Stimulated activated naive CD8-positive, alpha-beta T cell treated with anti-CD3 and anti-CD28 coated beads, Interleukin-15, amount 100 ng/mL, for 72 hours (primary cell): ENCODE measurements at places on chromosomes 16 and 17.

DNA sequence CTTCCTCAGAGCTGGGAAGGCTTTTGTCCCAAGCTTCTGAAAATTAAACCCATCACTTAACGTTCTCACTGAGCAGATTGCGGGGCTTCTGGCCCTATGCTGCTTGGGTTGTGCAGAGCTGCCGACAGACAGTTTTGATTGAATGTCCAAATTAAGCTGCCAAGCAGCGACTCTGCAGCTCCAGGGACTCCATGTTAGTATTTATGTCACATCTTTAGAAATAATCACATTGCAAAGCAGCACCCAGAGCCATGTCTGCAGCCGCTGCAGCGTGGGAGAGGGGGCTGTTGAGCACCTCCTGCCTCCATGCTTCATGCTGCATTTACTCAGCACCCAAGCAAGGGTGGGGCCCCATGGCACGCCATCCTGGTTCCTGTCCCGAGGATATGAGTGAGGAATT, 178.2 kb upstream of the CACNG3 start:
- DNase-seq, result no peak

DNA sequence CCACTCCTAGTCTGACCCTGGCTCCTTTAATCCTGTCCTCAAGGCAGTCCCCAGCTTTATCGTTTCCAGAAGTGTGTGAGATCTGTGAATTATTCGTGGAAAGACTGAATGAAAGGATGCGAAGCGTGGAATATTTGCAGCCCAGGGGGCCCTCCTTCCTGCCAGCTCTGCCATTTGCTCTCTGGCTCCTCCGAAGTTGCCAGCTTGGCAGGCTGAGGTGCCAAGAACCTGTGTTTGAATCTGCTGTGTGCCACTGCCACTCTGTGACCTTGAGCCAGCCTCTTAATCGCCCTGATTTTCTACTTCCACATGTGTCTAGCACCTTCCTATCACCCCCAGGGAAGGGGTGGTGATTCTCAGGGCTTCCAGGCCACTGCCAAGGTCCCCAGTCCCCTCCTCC, 10.8 kb downstream of the TBKBP1 start:
- DNase-seq, result no peak

- peak; percentile 84 for DNase-seq
These were observed 49.2 kb upstream of the CBFA2T3 start for GRCh38 chr16:89026121-89026612.

DNA sequence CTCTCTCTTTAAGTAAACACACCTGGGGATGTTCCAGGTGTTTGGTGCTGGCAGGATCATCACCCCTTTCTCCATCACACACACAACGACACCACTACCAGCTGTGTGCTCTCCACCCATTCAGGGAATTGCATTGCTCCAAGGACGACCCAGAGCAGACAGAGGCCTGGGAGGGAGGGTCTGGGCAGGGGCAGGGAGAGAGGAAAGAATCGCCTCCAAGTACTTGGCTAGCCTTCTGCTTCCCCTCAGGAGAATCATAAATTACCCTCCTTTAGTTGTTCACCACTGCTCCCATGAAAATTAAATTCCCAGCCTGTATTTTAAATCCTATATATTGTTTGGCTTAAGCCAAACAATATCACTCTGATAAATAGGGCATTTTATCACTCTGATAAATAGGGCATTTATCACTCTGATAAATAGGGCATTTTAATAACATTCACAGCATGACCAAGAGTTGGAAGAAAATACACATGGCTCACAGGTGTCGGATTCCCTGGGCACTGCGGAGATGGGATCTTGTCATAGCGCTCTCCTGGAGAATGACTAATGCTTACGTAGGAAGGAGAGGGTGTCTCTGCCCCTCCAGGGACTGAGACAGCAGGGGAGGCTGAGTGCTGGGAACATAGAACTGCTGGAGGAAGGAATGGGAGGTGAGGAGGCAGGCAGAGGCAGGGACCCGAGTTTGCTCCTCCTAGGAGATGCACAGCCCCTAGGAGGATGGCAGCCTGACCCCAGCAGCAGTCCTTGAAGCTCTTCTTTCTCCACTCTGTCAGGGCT, 673.6 kb downstream of the HS3ST4 start:
- DNase-seq, result no peak

- DNase-seq, result no peak
These were observed 2.0 kb downstream of the DLX3 start for GRCh38 chr17:49992933-49993422.

- DNase-seq, result no peak
These were observed 38.9 kb downstream of the KANSL1 start for GRCh38 chr17:46154151-46154816.

- no peak for DNase-seq
These were observed 13.3 kb upstream of the NUDT16L1 start for GRCh38 chr16:4679850-4680636.

DNA sequence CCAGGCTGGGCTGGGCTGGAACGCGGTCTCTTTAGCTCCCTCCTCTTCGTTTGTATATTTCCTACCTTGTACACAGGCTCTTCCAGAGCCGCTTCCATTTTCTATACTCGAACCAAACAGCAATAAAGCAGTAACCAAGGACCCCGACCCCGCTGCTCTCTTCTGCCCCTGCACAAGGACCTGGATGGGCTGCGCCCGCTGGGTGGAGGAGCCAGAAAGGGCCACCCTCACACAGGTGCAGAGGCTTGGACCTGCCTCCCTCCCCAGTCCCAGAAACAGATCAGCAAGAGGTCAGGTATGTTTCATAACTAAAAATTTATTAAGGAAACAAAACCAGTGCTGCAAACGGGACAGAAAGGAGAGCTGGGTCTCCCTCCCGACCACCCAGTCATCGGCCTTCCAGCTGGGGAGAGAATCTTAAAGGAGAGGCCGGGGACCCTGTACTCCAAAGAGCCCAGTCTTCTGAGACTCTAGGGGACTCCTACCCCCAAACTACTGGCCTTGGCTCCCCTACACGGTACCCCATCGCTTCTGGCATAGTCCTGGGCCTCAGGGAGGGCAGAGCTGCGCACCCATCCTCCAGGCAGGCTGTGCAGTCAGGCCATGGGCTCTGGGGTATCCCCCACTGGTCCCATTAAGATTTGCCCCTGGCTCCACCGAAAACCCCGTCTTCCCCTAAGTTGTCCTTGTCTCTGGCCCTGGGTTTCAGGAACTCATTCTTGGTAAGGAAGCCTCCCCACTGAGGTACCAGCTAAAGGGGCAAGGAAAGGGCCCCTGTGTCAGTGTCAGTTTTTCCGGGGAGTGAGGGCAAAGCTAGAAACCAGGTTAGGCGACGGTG, 4.9 kb downstream of the HIC1 start:
- DNase-seq, result no peak

GRCh38 chr16:2507665-2508064, 6.1 kb upstream of the ATP6V0C start:
- DNase-seq, result no peak

DNA sequence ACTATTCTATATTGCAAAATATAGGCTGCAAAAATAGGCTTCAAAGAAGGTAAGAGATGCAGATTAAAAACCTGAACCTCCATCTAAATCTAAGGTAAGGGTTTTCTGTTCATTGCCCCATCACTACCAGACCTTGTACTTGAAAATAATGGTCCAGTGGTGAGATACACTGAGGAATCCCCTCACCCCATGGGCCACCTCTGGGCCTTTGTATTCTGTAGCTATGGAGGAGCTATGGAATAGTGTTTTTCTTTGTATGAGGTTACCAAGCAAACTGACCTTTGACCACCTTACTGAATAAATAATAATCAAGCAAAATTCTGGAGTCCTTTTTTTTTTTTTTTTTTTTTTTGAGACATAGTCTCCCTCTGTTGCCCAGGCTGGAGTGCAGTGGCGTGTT, 4.8 kb upstream of the UBE2Z start:
- DNase-seq, result no peak

DNA sequence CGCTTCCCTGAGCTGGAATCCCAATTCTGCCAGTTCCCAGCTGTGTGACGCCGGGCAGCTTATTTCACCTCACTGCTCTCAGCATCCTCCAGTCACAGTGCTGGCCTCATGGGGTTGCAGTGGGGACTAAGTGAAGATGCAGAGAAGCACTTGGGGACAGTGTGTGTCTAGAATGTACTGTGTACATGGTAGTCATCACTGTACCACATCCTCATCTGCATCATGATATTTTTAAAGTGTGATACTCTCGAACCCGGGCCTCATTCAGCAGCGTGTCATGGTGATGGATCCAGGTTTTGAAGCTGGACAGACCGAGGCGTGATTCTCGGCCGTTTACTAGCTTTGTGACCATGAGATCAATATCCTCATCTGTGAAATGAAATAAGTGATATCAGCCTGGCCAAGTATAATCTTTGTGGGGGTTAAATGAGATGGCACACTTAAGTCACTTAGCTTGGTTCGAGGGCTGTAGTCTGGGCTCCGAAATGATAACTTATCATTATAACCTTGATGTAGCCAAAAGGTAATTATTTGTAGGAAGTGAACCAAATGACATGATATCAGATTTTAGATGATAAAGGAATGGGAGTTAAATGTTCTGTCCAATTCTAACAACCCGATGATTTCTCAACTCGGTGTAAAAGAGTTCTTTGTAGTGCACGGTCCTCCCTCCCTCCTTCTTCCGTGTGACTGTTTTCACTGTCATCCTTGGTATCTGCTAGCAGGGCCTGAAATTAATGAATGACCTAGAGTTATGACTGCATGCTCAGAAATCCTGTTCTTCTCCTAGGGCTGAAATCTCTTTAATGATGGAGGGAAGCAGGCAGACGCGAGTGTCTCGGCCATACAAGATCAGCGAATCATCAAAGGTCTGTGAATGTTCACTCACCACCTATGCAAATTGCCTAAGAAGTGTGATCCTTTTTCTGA, 2.0 kb downstream of the KLHL36 start:
- DNase-seq, result no peak

DNA sequence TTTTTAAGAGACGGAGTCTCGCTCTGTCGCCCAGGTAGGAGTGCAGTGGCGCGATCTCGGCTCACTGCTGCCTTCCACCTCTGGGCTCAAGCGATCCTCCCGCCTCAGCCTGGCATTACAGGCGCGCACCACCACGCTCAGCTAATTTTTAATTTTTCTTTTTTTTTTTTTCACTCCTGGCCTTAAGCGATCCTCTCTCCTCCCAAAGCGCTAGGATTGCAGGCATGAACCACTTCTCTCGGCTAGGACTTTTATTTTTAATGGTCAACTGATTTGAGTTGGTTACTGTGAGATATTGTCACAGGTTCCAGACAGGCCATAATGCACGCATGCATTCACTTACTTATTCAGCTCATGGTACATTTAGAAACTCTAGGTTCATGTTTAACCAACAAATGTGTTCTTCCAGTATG, 888 bp downstream of the PIGW start:
- no peak for DNase-seq

GRCh38 chr16:86171329-86171728, 272.4 kb downstream of the IRF8 start:
- no peak for DNase-seq

DNA sequence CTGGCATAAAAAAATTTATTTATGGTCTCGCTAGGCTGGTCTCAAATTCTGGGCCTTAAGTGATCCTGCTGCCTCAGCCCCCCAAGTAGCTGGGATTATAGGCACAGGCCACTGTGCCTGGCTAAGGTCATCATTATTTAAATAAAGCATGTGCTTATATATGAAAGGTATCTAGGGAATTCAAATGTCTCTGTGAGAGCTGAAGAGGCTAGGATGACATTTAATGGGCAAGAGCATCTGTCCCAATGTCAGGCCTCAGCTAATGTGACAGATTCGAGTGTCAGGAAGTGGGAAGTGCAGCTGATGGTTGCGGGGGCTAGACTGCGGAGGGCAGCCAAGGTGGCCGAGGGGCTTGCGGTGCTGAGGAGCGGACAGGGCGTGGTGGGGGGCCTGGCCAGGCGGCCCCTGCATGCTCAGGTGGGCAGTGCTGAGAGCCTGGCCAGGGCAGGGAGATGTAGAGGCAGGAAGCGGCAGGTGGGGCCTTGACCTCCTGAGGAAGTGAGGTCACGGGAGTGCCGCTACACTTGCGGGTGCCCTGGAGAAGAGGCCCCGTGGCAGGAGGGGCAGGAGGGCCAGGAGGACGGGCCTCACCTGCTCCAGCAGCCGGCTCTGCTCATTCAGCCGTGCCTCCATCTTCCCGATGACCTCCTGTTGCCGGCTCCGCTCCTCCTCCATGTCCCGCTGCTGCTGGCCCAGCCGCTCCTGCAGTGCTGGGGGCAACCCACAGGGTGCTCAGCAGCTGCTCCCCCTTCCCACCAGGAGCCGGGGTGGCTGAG, 12.6 kb upstream of the MRPL38 start:
- DNase-seq, result no peak

GRCh38 chr17:73950593-73950914, 252.9 kb upstream of the RPL38 start:
- no peak for DNase-seq

DNA sequence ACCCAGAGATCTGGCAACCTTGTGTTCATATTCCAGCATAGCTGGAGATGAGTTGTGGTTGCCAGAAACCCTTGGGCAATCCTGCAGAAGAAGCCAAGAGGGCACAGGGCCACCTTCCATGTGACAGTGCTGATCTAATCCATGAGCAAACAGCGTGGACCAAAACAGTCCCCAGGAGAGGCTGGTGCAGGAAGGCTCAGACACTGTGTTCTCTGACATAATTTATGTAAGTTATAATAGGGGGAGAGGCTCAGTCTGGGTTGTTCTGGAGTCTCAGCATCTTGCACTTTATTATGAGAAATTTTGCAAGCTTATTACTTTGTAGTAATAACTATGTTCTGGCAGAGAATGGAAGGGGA, 273.9 kb downstream of the HAPSTR1 start:
- DNase-seq, result no peak

DNA sequence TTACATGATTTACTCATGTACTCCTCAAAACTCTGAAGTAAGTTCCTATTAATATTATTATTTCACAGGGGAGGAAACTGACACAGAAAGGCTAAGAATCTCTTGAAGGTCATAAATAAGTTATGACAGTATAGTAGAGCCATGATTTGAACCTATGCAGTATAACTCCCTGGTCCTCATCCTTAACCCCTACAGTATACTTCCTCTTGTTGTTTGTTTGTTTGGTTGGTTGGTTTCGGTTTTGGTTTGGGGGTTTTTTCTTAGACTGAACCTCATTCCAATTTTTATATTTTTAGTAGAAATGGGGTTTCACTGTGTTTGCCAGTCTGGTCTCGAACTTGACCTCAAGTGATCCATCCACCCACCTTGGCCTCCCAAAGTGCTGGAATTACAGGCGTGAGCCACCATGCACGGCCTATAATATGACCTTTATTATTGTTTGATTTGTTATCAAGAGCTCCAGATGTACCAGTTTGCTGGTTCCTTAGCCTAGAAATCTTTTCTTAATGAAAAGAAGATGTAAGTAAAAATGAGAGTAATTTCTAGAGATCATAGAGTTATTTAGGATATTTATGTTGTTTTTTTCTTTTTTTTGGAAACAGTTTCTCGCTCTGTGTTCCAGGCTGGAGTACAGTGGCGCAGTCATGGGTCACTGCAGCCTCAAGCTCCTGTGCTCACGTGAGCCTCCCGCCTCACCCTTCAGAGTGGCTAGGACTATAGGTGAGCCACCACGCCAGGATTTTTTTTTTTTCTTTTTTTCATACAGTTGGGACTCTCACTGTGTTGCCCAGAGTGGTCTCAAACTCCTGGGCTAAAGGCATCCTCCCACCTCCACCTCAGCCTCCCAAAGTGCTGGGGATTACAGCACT, 4.8 kb downstream of the PRR11 start:
- DNase-seq, result no peak

- no peak for DNase-seq
These were observed 409.4 kb upstream of the ERCC4 start for GRCh38 chr16:13510425-13511151.

GRCh38 chr16:50273888-50274325, 7.6 kb downstream of the ADCY7 start:
- DNase-seq, result peak; percentile 45
